Stimulated activated CD4-positive, alpha-beta T cell treated with anti-CD3 and anti-CD28 coated beads, Interleukin-12 subunit alpha, Interleukin-12 subunit beta, amount 100 ng/mL, for 48 hours (primary cell): ENCODE measurements at places on chromosomes 7 and 10.

- DNase-seq = no peak
Measured at GRCh38 chr7:69862413-69863064, 264.3 kb downstream of the AUTS2 start.

- DNase-seq = no peak
Measured at GRCh38 chr10:71033396-71033980, 145.1 kb upstream of the PCBD1 start.

- no peak for DNase-seq
Measured at GRCh38 chr7:100860702-100861615, 6.2 kb upstream of the TRIP6 start.

DNA sequence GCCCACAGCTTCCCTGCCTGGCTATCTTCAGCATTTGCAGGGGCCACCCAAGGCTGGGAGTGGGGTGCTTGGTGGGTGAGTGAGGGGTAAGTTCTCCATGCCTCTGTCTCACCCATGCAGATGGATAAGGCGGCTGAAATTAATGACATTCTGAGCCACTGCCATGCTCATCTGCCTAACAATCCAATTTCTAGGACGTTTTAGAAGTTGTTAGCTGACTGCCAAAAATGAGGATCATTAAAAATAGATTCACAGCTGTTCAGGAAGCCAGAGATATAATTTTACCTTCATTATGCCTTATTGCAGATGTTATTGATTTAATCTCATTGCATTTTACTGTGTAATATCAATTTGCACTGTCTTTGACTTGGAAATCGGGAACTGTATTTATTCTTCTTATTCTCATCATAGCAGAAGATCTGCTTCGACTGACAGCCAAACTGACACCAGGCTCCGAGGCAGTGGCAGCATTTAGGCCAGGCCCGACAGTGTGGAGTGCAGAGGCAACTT lies 334.4 kb upstream of the NPVF start:
- DNase-seq = no peak

DNA sequence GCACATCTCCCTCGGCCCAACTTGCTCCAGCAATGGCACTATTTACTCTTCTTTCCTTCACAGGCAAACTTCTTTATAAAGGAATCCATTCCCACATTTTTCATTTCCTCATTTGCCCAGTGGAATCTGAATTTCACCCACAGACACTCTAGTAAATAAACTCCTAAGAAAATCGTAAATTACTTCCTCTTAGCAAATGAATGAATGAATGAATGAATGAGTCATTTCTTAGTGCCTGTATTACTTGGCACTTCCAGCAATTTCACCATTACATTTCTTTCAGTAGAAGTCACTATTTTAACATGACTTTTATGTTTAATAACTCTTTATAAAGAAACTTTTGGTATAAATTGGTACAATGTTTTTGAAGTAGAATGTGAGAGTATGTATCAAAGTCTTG lies 55.7 kb downstream of the DDC start:
- no peak for DNase-seq

- no peak for DNase-seq
Measured at GRCh38 chr10:49279015-49279880, 19.7 kb upstream of the C10orf71 start.

GRCh38 chr10:131779661-131780394 lies 121.0 kb upstream of the PPP2R2D start:
- no peak for DNase-seq

GRCh38 chr7:39624442-39624807 lies 1.1 kb downstream of the RALA start:
- no peak for DNase-seq

- DNase-seq = no peak
Measured at GRCh38 chr7:12705878-12706277, 18.4 kb downstream of the ARL4A start.

DNA sequence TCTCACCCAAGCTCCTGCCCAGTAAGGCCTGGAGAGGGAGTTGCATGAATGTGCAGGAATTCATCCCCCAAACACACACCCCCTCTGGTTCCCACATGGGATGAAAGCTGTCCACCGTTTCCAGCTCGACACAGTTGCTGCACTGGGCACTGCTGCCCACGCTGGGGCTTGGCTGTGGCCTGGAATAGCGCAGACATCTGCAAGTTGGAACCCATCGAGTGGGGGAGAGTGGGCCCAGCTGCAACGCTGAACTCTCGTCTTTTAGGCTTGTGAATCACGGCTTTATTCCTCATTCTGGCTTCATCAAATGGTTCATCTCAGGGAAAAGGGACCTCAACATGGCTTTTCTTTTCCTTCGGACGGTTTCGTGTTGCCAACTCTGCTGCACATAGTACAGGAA lies 264.7 kb downstream of the DNAJB6 start:
- DNase-seq = no peak

DNA sequence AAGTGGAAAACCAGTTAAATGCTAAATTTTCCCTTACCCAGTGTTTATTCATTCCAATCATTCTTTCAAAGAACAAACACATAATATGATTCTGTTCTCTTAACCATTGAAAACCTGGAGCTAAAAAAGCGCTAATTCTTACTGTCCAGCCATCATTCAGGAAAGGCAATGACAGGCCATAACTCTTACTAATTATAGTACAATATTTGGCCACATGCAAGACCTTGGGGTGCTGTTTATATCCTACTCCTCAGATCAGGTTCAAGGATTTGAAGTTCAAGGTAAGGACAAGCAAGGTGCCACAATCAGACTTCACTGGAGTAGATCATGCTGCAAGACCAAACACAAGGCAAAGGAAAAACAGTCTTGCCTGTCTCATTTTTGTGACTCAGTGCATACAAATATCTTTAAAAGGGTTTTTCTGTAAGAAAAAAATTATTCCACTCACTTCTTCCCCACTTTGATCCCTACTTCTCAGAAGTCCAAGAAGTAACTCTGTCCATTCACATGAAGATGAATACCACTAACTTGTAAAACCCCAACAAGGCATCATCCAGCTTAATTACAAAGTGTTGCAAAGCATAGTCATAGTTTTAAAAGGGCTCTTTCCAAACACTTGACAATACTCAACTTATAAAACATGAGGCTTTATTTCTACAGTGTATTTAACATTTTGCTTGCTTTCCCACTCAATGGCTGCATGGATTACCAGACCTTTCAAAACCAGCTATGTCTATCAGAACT lies 153.0 kb downstream of the DOCK4 start:
- no peak for DNase-seq

DNA sequence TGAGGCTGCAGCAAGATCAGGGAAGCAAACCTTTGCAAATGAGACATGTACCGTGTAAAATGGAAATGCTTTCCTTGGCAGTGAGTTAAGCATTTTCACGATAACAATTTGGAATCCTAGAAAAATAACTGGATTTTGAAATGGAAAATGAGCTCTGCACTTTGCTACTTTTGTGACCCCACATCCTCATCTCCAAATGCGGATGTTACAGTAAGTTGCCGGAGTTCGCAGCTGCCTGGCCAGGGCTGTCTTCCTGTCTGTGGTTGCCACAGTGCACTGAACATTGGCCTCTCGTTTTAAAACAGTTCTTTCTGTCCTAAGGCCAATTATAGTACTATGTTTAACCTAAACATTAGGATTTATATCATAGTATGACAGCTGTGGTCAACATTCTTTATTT lies 136.2 kb upstream of the FZD8 start:
- DNase-seq = no peak
